Fibroblast of skin of abdomen (primary cell): ENCODE measurements at places on chromosomes 2 and 18.

DNA sequence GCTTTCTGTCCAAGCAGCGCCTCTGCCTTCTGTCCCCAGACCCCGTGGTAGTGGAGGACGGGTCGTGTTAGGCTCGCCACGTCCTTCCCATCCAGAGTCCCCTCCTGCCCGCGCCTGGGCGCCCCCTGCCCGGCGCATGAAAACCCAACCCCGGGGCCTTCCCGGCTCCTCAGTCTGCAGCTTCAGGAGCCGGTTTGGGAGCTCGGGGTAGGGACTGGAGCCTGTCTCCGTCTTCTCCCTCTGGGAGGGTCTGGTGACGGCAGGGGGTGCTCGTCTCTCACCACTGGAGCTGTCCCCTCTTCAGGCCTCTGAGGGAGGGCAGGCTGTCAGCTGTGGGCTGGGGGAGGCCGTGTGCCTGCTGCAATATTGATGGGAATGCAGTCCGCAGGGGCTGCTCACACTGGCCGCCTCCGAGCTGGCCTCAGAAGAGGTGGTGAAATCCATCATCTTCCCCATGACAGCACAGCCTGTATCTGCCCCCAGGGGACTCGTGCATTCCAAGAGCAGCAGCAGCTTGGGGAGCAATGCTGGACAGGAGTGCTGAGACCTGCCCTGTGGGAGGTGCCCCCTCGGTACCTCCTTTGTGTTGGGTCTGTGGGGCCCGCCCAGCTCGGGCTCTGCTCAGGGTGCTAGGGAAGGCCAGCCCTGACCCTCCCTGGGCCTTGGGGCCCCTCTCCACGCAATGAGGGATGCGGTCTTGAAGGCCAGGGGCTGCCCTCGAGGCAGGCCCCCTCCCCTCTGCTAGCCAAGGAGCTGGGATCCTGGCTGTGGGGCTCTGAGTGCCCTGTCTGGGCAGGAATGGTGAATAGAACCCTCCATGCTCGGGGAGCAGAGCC lies 17.8 kb upstream of the KLHL30 start:
- DNase-seq, result peak; percentile 38

GRCh38 chr2:213261715-213262114 lies 22.5 kb upstream of the SPAG16 start:
- DNase-seq, result no peak

- no peak for DNase-seq
Observed at GRCh38 chr2:62461017-62461553, 44.9 kb downstream of the TMEM17 start.

- DNase-seq, result no peak
Observed at GRCh38 chr2:124079045-124079444, 54.0 kb downstream of the CNTNAP5 start.

- DNase-seq, result peak; percentile 28
Observed at GRCh38 chr2:152097290-152097800, 1.5 kb downstream of the CACNB4 start.

DNA sequence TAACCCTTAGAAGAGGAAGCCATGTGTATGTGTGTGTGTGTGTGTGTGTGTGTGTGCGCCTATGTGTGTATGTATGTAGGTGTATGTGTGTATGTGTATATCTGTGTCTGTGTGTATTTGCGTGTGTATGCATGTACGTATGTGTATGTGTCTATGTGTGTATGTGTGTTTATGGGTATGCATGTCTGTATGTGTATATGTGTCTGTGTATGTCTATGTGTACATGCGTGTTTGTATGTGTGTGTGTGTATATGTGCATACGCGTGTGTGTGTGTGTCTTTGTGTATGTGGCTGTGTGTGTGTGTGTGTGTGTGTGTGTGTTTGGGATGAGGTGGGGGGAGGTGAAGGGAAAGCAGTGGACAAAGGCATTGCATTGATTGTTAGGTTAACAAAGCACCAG lies 380.2 kb downstream of the HRH4 start:
- no peak for DNase-seq

- no peak for DNase-seq
Observed at GRCh38 chr2:36717603-36718266, 21.2 kb downstream of the VIT start.

DNA sequence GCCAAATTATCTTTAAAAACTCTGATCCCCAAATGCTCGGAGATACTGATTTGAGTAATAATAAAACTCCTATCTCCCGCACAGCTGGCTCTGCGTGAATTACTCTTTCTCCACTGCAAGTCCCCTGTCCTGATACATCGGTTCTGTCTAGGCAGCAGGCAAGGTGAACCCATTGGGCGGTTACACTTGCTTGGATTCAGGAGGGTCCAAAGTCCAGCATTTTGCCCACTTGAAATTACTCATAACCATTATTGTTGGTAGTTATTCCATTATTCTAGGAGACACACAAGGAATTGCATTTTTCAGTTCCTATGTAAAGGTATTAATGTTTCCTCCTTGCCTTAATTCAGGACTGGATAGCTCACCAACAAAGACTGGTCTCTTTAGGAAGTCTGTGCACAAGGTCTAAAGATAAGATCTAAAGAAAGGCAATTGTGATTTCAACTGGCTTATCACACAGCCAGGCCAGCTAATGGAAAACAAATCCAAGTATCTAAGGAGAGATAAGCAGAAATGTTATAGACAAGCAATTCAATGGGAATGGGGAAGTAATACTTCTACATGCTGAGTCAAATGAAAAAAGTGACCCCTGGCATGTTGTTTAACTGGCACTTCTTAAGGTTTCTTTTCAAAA lies 23.2 kb upstream of the NPC1 start:
- no peak for DNase-seq
